Activated CD4-positive, alpha-beta memory T cell treated with anti-CD3 and anti-CD28 coated beads for 36 hours (primary cell): ENCODE measurements at places on chromosomes 2 and 18. TPM values are rescaled to one million over a fixed set of nuclear protein-coding genes. Genes with fewer than 3 reads are reported as not detected.

Gene GPR39
- not detected for total RNA-seq

Gene FER1L5
- not detected for total RNA-seq

Gene OTOS
- not detected for total RNA-seq

Gene ABCG8
- total RNA-seq, result not detected

Gene UNC80
- not detected for total RNA-seq

Gene ACAA2
- total RNA-seq, result 78.4 TPM

Gene UGT1A4
- total RNA-seq, result not detected

Gene GCG
- not detected for total RNA-seq

Gene FNDC4
- 0.38 TPM for total RNA-seq

Gene HOXD13
- not detected for total RNA-seq

Gene CRYGD
- total RNA-seq, result not detected

Gene IL36G
- not detected for total RNA-seq
